Activated T-helper 1 cell treated with anti-CD3 and anti-CD28 coated beads, Interleukin-12 subunit alpha, Interleukin-12 subunit beta, Interleukin-2, Interleukin-4 antibody, amounts not matched to agents 30 ng/mL and 10 ng/mL and 1 ng/mL, durations not matched to agents 14 hours and 24 hours and 36 hours (primary cell): ENCODE measurements at places on chromosomes 7 and 10.

DNA sequence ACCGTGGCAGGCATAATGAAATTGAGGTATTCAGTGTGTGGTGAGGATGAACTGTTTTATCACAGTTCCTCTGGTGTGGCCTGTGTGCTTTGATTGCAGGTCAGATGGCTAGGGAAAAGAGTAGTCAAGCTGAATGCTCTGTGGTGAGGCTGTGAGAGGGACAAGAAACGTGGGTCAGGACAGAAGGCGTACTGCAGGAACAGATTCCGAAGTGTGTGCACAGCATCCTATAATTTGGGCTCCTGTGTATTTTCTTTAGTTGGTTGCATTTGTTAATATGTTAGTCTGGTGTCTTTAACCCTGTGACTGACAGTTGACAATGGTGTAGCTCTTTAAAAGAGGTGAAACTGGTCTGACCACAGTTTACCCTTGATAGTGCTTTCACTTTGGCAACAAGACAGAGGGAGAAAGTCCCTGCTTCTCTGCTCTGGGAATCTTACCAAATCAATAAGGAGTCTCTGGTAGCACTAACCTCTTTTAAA is 76.5 kb downstream of the AUTS2 start:
- DNase-seq, result no peak

DNA sequence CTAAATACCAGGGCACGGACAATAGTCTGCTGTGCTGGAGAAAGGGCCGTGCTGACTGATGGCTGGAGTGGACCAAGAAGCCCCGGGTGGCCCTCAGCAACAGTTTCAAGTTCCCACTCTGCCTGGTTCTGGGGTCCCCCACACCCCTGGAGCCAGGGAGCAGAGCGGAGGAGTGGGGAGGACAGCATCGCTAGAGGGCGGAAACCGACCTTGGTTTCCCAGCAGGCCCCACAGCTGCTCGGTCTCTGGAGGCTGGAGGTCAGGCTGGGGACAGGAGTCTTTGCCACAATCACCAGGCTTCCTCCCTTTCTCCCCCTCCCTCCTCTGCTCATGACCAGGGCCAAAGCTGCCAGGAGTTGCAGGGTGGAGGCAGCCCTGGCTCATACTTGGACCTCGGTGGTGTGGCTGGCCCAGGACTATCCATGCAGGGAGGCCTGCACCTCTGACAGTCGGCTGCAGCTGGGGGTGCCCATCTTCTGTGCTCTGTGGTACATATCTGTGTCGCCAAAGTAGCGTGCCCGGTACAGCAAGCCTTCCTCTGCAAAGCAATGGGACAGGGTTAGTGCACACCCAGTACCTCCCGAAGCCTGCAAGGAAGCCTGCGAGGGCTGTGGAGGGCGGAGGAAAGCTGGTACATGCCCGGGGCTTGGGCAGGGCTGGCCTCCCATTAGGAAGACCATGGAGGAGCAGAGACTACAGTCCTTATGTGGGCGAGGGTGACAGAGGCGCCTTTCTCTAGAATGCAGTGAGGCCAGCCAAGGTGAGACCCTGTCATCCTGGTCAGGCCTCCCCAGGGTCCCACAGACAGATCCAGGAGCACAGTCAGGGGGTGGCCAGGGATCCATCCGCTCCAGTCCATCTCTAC is 19.1 kb downstream of the DNAJB12 start:
- DNase-seq, result peak; percentile 48

DNA sequence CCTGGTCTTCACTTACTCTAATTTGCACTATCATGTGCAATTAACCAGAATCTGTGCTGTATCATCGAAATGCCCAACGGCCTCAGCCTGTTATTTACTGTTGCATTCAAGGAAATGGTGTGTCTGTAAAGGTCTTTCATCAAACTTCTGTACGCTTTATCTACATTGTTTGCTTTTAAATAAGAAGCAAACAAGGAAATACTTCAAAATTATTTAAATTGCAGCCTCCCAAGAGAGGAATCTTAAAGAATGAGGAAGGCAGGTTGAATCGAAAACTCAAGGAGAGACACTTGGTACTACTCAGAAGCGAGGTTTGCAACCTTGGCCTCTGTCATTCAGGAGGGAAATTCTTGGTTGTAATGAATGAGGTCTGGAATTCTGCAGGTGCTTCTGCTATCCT is 40.7 kb downstream of the MGAM start:
- no peak for DNase-seq

DNA sequence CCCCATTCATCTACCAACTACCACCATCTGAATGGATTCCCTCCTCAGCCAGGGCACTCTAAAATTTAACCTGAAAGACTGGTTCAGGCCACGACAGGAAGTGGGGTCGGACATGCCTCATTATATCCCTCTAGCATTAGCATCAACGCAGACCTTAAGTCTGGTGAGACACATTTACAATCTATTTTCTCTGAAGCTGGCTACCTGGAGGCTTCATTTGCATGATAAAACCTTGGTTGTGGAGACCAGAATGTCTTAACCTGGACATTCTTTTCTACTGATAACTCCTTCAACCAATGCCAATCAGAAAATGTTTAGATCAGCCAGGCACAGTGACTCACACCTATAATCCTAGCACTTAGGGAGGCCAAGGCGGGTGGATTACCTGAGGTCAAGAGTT is 42.3 kb downstream of the SVOPL start:
- no peak for DNase-seq

DNA sequence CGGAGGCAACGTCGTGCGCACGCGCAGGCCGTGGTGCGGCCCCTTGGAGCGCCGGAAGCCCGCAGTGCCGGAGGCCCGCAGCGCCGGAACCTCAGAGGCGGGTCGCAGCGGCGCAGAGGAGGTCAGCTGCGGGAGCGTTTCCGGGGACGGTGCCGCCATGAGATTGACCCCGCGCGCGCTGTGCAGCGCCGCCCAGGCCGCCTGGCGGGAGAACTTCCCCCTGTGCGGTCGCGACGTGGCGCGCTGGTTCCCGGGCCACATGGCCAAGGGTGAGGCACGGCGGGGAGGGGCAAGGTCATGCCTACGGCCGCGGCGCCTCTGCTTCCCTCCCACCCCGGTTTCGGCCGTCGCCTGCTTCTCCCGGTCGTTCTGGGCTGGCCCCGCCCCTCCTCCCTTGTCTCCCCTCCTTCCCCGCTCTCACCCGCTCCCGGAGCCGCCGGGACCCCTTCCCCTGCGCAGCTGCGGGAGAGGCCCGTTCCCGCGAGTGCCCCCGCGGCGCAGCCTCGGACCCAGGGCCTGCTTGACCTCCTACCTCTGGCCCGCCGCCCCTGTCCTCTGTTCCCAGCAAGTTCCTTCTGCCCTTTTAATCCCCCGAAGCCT is at the start of gene MTG1:
Gene MTG1 (plus strand): TSS at position 94 of the 600 bp plus-strand sequence. CDS start 64 bp downstream, at position 158.
- DNase-seq, result peak; percentile 96

DNA sequence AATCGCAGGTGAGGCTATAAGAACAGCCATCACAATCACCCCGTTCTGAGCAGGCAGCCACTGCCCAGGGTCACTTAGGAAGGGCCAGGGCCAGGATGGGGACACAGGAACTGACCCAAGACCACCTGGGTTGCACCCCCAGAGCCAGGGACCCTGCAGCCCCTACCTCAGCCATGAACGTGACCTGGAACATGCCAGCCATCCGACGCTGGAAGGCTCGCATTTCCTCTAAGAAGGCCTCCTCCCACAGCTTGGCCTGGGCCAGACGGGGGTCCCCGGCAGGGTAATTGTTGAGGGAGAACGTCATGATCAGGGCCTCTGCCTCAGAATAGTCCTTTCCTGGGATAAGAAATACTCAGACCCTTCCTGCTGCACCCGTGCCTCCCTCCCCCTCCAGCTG is 5.0 kb downstream of the NPC1L1 start:
- no peak for DNase-seq

DNA sequence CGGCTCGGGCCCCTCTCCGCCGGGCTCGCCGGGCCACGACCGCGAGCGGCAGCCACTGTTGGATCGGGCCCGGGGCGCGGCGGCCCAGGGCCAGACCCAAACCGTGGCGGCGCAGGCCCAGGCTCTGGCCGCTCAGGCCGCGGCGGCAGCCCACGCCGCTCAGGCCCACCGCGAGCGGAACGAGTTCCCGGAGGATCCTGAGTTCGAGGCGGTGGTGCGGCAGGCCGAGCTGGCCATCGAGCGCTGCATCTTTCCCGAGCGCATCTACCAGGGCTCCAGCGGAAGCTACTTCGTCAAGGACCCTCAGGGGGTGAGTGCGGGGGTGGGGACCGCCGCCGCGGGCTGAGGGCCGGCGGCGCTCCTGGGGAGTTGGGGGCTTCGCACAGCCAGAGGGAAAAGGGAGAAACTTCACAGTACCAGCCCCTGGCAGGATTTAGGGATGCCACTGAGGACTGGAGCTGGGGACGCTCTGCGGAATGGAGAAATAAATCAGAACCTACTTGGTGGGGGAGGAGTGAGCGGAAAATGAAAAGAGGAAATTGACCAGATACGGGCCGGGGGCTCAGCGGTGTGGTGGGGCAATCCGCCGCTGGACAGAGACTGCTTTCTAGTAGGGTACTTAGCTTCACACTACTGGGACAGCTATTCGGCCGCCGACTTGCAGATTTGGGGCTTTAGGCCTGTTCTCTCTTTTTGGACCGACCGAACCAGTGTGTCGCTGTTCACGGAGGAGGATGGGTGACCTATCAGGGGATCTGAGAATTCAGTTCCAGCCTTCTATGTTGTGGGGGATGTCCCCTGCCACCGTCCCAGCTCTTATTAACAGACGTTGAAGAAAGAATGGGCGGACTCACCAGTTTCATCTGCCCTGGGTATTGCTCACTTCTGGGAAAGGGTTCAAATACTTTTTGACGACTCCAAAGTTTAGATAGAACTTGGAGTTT is 669 bp downstream of the PI4K2A start:
- peak; percentile 17 for DNase-seq
